A673 (cell line): ENCODE measurements at places on chromosomes 4 and X.

DNA sequence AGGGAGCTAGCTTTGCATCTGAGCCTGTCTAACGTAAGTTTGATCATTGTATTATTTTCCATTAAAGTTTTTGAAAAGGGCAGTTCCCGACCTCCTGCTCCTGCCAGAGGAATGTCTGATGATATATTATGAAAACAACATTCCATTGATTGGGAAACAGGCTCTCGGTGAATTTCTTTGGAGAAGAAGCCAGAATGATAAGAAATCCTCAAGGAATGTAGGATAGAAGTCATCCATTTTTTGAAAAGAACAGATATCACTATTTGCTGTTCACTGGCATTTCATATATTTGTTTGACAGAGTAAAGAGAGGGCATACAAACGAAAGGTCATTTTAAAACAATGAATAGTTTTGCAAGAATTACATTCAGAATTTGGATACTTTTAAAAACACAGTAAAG is 781.0 kb upstream of the HTR2C start:
- DNase-seq, result no peak

DNA sequence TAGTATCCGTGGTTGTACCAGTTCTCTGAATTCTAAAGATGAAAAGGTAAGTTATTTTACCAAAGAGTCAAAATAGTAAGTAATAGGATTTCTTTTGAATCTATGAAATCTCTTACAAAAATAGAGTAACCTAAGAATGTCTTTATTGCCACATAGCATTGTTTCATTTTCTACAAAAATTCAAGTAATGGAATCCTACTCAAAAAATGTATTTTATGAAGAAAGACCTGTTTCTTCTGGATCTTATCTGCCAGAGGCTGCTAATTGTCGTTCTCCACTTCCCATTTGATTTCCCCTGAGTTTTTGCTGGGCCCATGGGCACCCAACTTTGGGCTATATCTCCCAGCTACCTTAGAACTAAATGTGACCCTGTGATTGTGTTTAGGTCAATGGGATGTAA is 3.2 kb upstream of the OTUD4 start:
- DNase-seq, result no peak

- DNase-seq, result no peak
These were observed 41.8 kb downstream of the FGF13 start for GRCh38 chrX:138669693-138670092.

DNA sequence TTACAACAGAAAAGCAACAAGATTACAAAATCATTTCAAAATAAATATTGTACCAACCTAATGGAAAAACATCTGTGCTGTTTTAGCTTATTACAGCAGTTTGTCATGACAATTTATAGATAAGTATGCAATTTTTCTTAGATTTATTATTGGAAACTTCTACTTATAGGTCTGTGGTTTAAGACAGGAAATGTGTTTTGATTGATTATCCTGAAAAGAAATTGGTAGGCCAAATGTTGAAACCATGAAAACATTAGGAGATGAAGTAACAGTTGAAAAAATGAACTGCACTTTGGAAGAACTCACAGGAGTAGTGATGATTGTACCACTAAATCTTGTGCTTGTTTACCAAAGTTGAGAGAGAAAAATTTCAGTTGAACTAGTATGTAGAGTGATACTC is 162.2 kb upstream of the GIMD1 start:
- DNase-seq, result no peak

GRCh38 chrX:2712890-2713840 is 22.1 kb downstream of the CD99 start:
- DNase-seq, result no peak

GRCh38 chrX:150324919-150325318 is 38.2 kb upstream of the MAMLD1 start:
- DNase-seq, result no peak

- no peak for DNase-seq
These were observed 138.4 kb downstream of the LDB2 start for GRCh38 chr4:16759931-16760582.
